Hepatocyte (in vitro differentiated cells): ENCODE measurements at places on chromosomes 6 and 20. TPM values are rescaled to one million over a fixed set of nuclear protein-coding genes. Genes with fewer than 3 reads are reported as not detected.

DNA sequence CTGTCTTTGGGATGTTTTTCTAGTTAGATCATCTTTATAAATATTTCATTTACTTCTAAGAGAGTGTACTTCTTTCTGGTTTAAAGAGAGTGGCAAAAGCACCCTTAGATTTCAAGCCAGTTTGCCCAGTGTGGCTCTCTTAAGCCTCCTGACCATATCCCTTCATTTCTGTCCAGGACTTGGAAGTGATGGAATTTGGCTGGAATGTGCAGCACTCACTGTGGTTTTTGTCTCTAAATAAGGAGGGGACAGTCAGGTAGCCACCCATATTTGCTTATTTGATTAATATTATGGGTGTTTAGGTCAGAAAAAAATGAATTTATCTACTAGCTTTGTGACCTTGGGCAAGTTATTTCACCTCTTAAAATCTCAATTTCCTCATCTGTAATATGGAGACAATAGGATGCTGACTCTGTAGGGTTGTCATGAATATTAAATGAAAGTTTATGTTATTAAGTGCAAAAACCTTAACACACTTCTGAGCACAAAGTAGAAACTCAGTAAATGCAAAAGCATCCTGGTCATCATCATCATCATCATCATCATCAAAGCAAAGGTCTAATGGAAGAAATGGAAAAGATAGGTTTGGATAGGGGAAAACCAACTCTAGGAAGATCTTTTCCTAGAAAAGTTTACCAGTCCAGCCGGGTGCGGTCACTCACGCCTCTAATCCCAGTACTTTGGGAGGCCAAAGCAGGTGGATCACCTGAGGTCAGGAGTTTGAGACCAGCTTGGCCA, 3.1 kb downstream of the CRYBG1 start:
- H3K4me3 ChIP-seq, result no peak overlapping the region
- no peak overlapping the region for H3K27ac ChIP-seq
- H3K4me1 ChIP-seq, result no peaks in the 10 kb centered on the region
- no peak for DNase-seq
- H3K36me3 ChIP-seq, result no peaks in the 10 kb centered on the region

GRCh38 chr6:6661684-6662083, 73.2 kb downstream of the LY86 start:
- no peaks in the 10 kb centered on the region for H3K27me3 ChIP-seq
- H3K36me3 ChIP-seq, result no peaks in the 10 kb centered on the region
- no peak overlapping the region for H3K27ac ChIP-seq
- no peak overlapping the region for H3K4me3 ChIP-seq
- H3K4me1 ChIP-seq, result no peaks in the 10 kb centered on the region
- peak; percentile 69 for DNase-seq

GRCh38 chr20:56163806-56164205, 84.7 kb upstream of the MC3R start:
- no peak overlapping the region for H3K4me3 ChIP-seq
- DNase-seq, result no peak
- H3K36me3 ChIP-seq, result no peaks in the 10 kb centered on the region
- H3K27ac ChIP-seq, result no peak overlapping the region

- H3K4me3 ChIP-seq, result no peak overlapping the region
- no peak for DNase-seq
- peaks cover 12% of the 10 kb centered on the region for H3K27me3 ChIP-seq
- H3K27ac ChIP-seq, result no peak overlapping the region
Observed at GRCh38 chr20:63093966-63094766, 87.4 kb upstream of the BHLHE23 start.

GRCh38 chr6:141401168-141401567, 731.6 kb upstream of the GJE1 start:
- no peak for DNase-seq
- H3K27me3 ChIP-seq, result no peaks in the 10 kb centered on the region
- H3K4me3 ChIP-seq, result no peak overlapping the region
- H3K36me3 ChIP-seq, result no peaks in the 10 kb centered on the region
- peak overlapping the region; percentile 8 for H3K27ac ChIP-seq

DNA sequence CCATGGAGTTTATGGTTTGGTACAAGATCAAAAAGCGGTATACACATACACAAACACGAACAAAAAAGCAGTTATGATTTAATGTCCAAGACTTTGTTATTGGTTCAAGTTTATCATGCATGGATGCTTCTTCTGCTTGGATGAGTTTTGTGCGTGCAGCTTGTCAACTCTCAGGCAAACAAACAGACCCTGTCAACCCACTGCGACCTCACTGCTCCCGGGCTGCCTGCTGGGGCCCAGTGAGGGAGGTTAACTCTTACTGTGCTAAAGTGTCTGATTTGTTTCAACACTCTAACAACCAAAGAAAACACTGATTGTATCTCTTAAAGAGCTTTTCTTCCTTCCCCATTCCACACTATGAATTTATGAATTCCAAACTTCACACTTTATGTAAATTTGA, 26.8 kb upstream of the DDR1 start:
- no peak for DNase-seq
- no peaks in the 10 kb centered on the region for H3K27me3 ChIP-seq
- no peaks in the 10 kb centered on the region for H3K36me3 ChIP-seq
- H3K4me3 ChIP-seq, result no peak overlapping the region
- no peak overlapping the region for H3K27ac ChIP-seq

DNA sequence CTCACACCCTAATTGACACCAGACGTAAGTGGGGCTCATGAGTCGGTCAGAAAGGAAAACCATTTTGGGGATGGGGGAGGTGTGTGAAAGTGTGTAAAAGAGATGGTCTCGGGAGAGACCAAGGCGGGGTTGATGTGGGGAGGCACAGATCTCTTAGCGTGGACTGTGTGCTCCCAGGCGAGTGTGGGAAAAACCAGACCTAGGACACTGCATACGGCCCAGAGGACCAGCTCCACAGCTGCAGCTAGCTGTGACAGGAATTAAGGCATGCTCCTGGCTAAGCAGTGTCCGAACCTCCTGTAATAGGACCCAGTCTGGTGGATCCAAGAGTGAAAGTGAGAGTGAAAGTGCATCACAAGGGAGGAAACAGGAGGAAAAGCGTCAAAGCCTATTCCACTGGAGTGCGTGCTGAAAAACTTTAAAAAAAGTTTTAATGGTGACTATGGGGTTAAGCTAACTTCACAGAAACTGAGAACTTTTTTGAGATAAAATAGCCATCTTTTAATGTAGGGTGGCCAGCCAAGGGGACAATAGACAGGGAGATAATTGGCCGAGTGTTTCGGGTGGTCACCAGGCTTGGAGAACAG, 9.6 kb downstream of the IL22RA2 start:
- DNase-seq, result no peak
- no peak overlapping the region for H3K27ac ChIP-seq
- no peaks in the 10 kb centered on the region for H3K36me3 ChIP-seq
- H3K4me3 ChIP-seq, result no peak overlapping the region
- no peaks in the 10 kb centered on the region for H3K27me3 ChIP-seq
- no peaks in the 10 kb centered on the region for H3K4me1 ChIP-seq

GRCh38 chr6:163132050-163132750, 282.3 kb upstream of the QKI start:
- no peak for DNase-seq
- no peak overlapping the region for H3K4me3 ChIP-seq
- no peaks in the 10 kb centered on the region for H3K4me1 ChIP-seq
- H3K27ac ChIP-seq, result no peak overlapping the region

GRCh38 chr6:146673069-146673468, 74.3 kb downstream of the ADGB start:
- H3K27me3 ChIP-seq, result no peaks in the 10 kb centered on the region
- no peak overlapping the region for H3K4me3 ChIP-seq
- no peak for DNase-seq
- no peak overlapping the region for H3K27ac ChIP-seq
- no peaks in the 10 kb centered on the region for H3K36me3 ChIP-seq
- H3K4me1 ChIP-seq, result no peaks in the 10 kb centered on the region

DNA sequence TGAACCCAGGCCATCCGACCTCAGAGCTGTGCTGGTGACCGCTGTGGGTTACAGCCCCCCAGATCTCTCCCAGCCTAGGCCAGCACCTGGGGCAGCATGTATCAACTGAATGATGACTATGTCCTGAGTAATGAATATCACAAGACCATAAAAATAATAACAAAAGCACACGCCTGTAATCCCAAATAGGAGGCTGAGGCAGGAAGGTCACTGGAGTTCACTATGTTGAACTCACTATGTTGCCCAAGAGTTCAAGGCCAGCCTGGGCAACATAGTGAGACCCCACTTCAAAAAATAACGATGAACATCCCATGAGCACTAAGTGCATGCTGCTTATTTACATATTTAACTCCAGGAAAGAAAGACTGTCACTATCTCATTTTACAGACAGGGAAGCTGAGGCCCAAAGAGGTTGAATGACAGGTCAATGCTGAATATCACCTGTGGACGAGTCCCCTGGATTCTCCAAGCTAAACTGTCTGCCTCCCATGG, 92.3 kb downstream of the NFATC2 start:
- H3K36me3 ChIP-seq, result no peaks in the 10 kb centered on the region
- H3K27ac ChIP-seq, result no peak overlapping the region
- no peak overlapping the region for H3K4me3 ChIP-seq
- no peak for DNase-seq

DNA sequence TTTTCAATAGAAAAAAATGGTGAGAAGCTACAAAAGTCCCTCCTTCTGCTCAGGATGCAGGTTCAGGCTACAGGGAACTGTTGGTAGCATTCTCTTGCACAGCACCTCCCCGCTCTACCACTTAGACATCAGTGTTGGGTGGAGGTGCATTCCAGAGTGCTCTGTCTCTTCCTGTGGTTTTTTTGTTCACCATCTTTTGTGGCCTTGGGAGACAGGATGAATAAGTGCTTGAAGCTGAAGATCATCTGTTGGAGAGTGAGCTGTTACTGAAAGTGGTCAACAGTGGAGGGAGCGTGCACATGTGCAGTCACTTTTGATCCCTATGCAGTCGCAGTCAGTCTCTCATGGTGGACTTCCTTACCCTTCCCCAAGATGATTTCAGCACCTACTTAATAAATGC, 16.6 kb upstream of the BTBD3 start:
- no peak overlapping the region for H3K27ac ChIP-seq
- H3K4me1 ChIP-seq, result no peaks in the 10 kb centered on the region
- no peak for DNase-seq
- no peak overlapping the region for H3K4me3 ChIP-seq
- no peaks in the 10 kb centered on the region for H3K27me3 ChIP-seq

DNA sequence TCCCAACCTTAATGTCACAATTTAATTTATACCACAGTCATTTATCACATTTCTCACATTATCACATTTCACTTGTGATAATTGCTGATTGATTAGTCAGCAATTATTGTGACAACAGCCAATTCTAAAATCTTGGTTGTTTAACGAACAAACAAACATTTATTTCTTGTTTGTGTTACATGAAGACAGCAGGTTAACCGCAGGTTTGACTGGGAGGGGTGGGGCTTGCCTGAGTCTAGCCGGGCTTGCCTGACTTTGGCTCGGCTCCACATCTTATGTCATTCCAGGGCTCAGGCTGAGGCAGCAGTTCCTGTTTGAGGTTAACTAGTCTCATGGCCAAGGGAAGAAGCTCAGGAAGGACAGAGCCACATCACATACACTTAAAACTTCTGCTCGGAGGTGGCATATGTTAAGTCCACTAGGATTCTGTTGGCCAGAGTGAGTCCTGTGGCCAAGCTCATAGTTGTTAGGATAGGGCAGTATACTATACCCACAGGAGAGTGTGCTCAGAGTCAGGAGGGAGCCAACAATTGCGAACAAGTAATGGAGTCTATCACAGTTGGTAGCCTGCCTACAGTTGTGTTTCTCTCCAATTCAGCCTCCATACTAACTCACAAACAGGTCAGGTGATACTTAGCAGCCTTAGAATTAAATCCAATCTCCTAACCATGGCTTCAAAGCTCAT, 90.0 kb upstream of the IFNGR1 start:
- H3K27ac ChIP-seq, result no peak overlapping the region
- H3K27me3 ChIP-seq, result no peaks in the 10 kb centered on the region
- DNase-seq, result peak; percentile 61
- H3K4me3 ChIP-seq, result no peak overlapping the region
- H3K4me1 ChIP-seq, result peaks cover 5% of the 10 kb centered on the region

GRCh38 chr6:166587631-166588413, 1.3 kb upstream of the RAMACL start:
- no peak for DNase-seq
- H3K36me3 ChIP-seq, result no peaks in the 10 kb centered on the region
- no peaks in the 10 kb centered on the region for H3K4me1 ChIP-seq
- no peaks in the 10 kb centered on the region for H3K27me3 ChIP-seq

GRCh38 chr6:51598171-51598570, 489.2 kb downstream of the PKHD1 start:
- no peak overlapping the region for H3K27ac ChIP-seq
- H3K27me3 ChIP-seq, result no peaks in the 10 kb centered on the region
- no peaks in the 10 kb centered on the region for H3K4me1 ChIP-seq
- no peaks in the 10 kb centered on the region for H3K36me3 ChIP-seq
- DNase-seq, result no peak
- H3K4me3 ChIP-seq, result no peak overlapping the region

DNA sequence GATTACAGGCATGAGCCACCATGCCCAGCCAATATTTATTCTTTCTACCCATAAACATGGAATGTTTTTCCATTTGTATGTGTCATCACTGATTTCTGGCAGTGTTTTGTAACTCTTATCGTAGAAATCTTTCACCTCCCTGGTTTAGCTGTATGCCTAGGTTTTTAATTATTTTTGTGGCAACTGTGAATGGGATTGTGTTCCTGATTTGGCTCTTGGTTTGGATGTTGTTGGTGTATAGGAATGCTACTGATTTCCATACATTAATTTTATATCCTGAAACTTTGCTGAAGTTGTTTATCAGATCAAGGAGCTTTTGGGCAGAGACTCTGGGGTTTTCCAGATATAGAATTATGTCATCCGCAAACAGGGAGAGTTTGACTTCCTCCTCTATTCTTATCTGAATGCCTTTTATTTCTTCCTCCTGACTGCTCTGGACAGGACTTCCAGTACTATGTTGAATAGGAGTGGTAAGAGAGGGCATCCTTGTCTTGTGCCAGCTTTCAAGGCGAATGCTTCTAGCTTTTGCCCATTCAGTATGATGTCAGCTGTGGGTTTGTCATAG, 198.6 kb downstream of the ZDHHC14 start:
- no peaks in the 10 kb centered on the region for H3K27me3 ChIP-seq
- no peak overlapping the region for H3K27ac ChIP-seq
- DNase-seq, result no peak
- H3K36me3 ChIP-seq, result no peaks in the 10 kb centered on the region
- H3K4me1 ChIP-seq, result no peaks in the 10 kb centered on the region

- H3K36me3 ChIP-seq, result no peaks in the 10 kb centered on the region
- no peaks in the 10 kb centered on the region for H3K27me3 ChIP-seq
- no peaks in the 10 kb centered on the region for H3K4me1 ChIP-seq
Observed at GRCh38 chr6:131721161-131721560, 10.3 kb upstream of the CTAGE9 start.

- DNase-seq, result no peak
- no peaks in the 10 kb centered on the region for H3K27me3 ChIP-seq
- H3K36me3 ChIP-seq, result no peaks in the 10 kb centered on the region
- H3K4me3 ChIP-seq, result no peak overlapping the region
- no peaks in the 10 kb centered on the region for H3K4me1 ChIP-seq
Observed at GRCh38 chr6:143564484-143565017, 53.0 kb upstream of the FUCA2 start.

The PDYN gene
- not detected in 2 replicates for total RNA-seq

The LAMP5 gene
- 0.12 and 0.47 TPM in 2 replicates for total RNA-seq

The GPR6 gene
- not detected in 2 replicates for total RNA-seq

The ADGRF4 gene
- total RNA-seq, result 7.5 and 9.2 TPM in 2 replicates

The SLCO4A1 gene
- total RNA-seq, result 25.8 and 26.7 TPM in 2 replicates

The RAET1G gene
- total RNA-seq, result 1.5 TPM in 1 of 2 replicates, not detected in the other
